ENCODE measurements at places on chromosomes 16 and 17.

DNA sequence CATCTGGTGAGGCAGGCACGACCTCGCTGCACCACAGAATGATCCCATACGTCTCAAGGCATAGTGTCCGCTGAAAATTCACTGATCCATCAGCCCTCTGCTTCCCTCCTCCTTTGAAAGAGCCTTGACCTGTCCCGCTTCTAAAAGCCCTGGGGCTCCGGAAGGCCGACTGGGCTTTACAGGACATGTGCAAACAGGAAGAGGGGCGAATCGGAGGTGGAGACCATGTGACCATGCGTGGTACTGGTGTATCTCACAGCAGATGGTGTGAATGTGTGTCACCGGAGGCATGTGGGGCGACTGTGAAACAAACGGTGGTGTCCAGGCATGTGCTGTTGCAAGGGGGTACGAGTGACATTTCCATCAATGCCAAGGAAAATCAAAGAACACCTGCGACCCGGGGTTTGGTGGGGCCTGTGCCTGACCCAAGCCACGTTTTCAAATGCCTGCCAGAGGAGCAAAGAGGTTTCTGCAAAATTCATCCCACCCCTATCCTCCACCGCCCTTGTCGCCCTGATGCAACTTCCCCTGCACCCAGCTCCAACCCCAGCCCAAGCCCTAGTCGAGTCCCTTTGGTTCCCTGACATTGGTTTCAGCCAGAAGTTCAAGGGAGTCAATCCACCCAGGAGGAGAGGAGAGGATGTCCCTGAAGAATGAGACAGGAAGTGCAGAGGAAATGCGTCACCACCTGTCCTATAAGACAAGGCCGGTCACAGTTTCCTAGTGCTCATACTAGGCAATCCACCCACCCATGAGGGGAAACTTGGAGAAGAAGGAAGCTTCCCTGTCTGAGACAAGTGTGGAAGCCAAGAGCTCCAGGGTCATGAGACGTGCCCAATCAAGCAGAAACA is 5.9 kb upstream of the KCNJ18 start:
- DNase-seq: no peak

DNA sequence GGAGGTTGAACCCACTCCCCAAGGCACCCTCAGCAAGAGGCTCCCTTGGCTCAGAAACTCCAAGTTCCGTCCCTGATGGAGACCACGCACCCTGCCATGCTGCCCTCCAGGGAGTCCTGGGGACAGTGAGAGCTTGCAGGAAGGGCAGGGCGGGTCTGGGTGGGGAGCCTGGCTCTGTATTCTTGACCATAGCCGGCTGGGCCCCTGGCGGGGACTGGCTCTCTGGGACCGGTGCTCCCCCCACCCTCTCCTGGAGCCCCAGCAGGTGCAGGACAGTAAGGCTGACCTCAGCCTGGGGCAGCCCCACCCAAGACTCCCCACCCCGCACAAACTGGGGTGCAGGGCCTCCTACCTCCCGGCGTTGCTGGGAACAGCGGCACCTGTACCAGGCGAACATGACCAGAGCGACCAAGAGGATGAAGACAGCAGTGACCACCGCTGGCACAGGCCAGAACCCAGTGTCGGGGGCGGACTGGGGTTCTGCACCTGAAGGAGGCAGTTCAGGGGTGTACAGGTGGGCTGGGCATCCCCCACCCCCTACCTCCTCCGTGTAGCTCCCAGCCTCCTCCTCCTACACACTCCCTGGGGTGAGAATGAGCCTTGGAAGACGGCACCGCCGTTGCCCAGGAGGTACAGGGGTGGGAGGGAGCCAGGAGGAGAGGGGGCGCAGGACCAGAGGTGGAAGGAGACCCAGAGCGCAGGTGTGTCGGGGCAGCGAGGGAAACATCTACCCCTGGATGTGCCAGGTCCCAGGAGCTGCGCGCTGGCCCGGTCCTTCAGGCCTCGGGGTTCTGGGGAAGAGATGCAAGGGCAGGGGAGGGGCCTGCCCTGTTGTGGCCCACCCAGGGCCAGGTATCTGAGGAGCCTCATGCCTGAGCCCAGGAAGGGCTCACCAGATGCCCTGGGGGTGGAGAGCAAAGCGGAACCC is 5.4 kb upstream of the CD7 start:
- DNase-seq: no peak

DNA sequence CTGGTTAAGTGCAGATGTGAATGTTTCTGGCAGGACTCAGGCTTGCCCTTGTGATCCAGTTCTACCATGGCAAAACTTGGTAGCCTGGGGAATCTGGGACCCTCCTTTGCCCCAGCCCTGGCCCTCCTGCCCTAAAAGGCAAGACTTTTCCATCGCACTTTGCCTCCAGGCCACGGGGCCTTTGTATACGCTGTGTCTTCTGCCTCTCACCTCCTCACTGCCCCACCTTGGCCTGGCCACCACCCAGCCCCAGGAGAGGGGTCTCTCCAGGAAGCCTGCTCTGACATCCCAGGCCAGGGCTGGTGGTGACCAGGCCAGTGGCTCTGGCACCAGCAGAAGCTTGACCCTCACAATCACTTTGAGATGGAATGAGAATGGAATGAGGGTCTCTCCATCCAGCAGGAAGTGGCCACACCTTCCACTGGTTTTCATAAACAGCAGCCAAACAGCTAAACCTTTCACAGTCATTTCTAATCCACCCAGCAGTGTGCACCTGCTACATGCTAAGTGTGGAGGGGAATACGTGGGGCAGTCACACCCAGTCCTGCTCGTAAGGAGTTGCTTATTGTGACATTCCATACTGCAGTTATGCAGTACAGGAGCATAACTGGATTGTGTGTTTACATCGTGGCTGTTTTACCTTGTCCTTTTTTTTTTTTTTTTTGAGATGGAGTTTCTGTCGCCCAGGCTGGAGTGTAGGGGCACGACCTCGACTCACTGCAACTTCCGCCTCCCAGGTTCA is 1.6 kb upstream of the MRPL38 start:
- no peak for DNase-seq

GRCh38 chr17:28174352-28175046 is 132.0 kb downstream of the NLK start:
- DNase-seq: no peak

DNA sequence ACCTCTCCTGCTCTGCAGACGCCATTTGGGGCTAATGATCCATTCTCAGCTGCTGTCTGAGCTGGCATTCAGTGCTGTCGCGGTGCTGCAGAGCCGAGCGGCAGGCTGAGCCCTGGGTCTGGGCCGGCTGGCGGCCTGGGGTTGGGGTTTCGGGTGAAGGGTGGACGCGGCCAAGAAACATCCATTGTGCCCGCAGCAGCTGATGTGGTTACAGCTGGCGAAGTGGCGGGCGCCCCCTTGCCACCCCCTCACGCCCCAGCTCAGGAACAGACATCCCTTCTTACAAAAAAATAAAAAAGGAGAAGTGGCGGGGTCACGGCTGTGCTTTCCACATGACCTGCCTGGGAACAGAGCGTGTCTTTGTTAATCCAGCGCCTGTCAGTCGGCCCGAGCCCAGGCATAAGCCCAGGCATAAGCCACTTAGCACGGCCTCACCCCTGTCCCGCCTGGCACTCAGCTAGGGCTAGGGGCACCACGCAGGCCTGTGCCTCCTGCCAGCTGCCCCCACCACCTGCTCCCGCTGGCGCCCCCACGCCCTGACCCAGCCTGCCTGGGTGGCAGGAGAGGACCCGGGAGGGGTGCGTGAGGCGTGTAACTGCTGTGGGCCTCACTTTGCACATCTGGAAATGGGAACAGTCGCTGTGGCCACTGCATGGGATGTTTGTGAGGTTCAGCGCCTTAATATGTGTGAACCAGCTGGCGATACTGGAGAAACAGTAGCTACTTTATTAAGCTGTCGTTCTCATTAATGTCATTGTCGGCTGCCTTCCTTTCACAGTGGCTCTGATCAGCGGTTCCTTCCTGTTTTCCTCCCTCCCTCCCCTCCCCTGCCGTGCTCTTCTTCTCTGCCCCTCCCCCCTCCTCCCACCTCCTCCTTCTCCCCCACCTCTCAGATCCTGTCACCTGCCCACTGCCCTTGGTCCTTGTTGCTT is 197.7 kb upstream of the CIBAR2 start:
- DNase-seq: peak; percentile 86

DNA sequence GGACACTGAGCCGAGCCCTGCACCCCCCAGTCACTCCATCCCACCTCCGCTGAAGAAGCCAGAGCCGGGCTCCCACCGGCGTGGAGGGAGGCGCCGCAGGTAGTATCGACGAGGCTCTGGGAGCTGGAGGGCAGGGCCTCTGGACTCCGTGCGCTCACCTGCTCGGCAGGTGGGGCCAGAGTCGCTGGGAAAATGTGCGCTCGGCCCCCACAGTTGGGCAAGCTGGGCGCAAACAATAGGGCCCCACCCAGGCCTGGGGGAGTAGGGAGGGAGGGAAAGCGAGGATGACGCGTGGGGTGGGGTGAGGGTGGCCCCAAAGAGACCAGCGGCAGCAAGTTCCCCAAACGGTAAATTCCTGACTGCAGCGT is 668 bp downstream of the JUP start:
- peak; percentile 86 for DNase-seq

- no peak for DNase-seq
Measured at GRCh38 chr16:68275611-68276191, 11.4 kb downstream of the SLC7A6 start.

DNA sequence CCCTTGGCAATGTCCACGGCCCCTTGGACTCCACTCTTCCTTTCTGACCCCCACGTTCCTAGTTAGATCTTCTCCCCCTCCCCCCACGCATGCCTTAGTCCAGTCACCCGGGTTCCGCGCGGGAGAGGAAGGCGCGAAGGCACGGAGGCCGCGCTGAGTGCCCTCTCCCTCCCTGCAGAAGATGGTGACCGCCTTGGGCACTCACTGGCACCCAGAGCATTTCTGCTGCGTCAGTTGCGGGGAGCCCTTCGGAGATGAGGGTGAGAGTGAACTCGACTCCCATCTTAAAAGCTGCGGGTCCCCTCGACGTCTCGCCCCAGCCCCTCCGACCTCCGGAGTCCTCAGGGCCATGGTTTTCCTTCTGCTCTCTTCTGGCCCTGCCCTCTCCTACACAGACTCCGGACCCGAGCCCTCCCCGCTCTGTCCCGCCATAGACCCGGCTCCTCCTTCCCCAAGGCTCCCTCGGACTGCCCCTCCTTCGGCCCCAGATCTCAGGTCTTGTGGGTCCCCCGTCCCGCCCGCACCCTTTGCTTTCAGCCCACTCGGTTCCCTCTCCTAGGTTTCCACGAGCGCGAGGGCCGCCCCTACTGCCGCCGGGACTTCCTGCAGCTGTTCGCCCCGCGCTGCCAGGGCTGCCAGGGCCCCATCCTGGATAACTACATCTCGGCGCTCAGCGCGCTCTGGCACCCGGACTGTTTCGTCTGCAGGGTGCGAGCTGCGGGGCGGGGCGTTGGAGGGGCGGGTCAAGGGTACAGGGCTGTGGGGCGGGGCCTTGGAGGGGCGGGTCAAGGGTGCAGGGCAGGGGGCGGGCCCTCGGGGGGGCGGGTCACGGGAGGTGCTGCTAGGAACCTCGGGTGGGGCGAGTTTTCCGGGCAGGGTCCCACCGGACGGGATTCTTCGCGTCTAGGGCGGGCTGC is 4.6 kb downstream of the TGFB1I1 start:
- peak; percentile 98 for DNase-seq

DNA sequence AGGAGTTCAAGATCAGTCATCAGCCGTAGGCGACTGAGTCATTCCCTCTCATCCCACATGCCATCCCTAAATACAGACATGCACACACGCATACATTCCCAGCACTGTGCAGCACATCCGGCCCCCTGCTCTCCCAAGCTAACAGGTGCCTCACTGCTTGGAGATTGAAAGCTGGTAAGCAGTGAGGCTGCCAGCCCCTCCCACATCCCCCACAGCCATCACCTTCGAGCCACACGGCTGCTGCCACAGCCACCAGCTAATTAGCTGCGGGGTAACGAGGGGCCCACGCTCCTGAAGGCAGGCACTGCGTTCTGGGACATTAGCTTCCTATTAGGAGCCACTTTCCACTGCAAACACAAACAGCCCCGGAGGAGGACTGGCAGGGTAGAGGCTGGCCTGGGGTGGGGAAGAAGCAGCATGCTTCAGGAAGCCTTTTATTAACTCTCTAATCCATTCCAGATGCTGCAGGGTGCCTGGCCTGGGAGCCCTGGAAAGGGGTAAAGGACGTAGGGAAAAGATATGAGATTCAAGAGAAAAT is 179.6 kb downstream of the CCT6B start:
- no peak for DNase-seq

DNA sequence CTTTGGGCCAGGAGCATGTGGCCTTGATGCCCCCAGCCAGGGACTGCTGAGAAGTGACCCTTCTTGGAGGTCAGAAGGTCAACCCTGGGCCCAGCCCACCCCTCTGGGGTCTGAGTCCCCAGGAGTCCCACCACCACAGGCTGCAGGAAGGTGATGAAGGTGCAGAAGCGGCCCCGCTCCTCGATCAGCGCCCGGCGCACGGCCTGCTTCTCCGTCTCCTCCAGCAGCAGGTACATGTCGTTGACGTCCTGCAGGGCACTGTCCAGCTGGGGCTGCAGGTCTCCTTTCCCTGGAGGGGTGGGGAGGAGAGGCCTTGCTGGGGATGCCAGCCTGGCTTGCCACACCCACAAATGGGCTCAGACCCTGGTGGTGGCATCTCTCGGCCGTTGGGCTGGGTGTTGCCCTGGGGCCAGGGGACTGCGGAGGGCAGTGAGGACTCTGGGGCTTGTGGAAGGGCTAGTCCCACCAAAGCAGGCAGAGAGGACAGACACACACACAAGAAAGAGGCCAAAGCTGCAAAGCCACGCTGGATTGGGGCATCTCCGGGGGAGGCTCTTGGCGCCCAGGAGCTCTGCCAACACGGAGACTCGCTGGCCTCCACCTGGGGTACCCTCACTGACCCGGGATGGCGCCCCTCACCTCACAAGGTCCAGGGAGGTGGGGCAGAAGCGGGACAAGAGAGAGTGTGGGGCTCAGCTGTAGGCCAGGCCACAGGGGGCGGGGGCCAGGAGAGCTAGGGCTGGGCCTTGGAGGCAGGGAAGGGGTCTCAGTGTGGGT is 7.5 kb downstream of the MTSS2 start:
- DNase-seq: no peak

DNA sequence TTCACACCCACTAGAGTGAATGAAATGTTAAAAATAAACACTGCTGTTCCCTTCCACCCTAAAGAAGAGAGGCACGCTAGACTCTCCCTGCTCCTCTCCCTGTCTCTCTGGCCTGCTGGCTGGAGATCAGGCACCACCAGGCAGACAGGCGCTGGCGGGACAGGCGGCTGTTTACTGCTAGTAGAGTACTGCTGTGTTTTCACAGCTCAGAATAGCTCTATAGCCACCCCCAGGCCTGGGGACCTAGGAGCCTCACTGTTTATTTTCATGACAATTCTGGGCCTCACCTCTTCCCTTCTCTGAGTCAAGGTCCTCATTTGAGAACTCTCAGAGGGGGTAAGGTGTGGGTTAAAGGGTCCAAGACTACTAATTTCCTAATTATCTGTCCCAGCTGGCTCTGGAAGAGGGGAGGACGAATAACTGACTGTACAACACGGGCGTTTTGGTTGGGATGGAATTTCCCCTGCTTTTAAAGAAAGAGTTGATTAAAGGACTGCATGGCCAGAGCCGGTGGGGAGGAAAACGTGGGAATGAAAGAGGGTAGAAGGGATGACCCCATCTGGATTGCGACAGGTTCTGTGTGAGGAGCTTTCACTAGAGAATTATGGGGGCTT is 9.0 kb upstream of the G6PC1 start:
- peak; percentile 70 for DNase-seq

- DNase-seq: no peak
Measured at GRCh38 chr17:32852811-32853210, 24.1 kb downstream of the MYO1D start.

Measured in H7 (cell line).